RPMI7951 (cell line): ENCODE measurements at places on chromosomes 4 and X.

- no peak for DNase-seq
These were observed 12.8 kb upstream of the GUCY1B1 start for GRCh38 chr4:155745984-155746383.

DNA sequence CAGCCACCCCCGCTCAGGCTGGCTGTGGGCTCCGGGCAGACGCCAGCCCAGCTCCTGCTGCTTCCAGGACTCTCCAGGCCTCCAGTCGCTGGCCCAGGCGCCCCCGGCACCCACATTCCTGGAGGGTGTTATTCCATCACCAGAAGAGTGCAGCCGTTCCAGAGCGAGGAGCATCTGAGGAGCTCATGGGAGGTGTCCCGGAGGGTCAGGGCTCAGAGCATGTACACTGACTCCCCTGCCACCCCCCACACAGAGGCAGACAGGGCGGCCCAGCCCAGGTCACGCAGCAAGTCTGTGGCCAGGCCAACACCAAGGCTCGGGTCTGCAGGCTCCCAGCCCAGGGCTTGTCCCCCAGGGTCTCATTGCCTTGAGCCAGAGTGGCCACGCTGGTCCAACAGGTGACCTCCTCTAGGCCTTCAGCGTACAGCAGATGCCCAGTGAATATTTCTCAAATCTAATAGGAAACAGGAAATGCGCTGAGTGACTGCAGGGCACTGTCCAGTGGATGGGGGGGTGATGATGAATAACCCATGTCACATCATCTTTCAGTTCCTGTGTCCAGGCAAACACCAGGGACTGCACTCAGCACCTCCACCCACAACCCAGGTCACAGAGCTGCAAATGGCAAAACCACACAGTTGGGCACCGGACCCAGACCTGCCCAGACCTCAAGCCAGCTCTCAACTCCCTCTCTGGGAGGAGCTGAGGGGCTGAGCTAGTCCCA is 37.2 kb downstream of the ABLIM2 start:
- no peak for DNase-seq

DNA sequence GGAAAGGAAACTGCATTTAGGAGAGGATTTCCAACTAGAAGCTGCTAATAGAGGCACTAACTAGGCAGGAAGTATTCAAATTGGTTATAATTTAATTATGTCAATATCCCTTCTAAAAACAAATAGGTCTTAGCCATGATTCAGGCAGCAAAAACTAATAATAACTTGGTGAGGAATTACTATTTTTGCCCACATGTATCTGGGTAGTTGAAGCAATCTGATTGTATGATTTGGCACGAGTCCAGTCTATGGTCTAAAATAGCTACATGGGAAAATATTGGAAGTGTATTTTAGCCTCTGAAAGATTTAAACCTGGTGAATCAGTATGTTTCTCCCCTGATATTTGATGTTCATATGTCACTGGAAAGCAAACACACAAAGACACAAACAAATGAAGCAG is 62.2 kb downstream of the MFAP3L start:
- no peak for DNase-seq

DNA sequence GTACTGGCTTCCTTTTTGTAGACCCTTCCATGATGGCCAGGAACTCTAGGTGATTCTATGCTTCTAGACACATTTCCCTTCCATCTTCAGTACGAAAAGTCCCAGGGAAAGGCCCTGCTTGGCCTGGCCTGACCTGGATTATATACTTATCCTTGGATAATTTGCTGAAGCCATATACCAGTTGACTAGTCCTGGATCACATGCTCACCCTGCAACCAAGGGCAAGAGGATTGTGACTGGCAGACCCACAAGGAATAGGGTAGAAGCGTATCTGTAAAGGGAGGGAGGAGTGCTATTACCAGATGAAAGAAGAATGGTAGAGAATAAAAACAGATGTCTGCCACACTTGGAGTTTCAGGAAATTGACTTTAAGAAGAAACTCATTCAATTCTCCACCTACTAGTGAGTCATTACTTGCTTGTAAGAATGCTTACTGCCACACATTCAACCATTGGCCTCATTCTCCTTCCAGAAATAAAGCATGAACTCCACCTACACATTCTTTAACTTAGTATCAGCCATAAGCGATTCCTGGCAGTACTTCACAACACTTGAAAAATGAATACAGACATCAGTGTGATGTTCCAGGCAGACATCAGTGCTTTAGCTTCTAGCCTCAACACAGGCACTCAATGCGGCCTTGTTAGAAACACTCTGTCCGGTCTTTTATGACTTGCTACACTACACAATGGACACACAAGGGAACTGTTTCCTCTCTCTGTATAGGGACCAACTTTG is 141.8 kb downstream of the CBR4 start:
- DNase-seq = peak; percentile 85

- no peak for DNase-seq
These were observed 408.2 kb upstream of the NR3C2 start for GRCh38 chr4:148850257-148850995.

- DNase-seq = no peak
These were observed 1353.8 kb downstream of the C4orf33 start for GRCh38 chr4:130449741-130450140.

DNA sequence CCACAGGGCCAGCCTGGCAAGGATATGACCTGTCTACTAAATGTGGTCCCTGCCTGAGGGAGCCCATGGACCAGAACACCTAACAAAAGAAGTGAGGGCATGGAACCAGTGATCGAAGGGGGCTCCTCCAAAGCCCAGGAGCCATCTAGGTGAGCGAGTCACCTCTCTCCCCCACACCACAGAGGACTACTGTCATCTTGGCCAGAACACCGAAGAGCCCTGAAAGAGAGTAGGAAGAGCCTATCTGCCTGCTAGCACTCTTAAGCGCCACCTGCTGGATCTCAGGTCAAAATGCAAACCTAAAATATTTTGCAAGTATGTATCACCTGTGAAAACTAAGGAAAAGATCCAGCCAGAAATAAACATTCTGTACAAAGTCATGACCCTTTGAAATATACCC is 137.9 kb upstream of the ZXDB start:
- peak; percentile 2 for DNase-seq

- DNase-seq = no peak
These were observed 56.1 kb upstream of the NAP1L2 start for GRCh38 chrX:73270753-73271152.

DNA sequence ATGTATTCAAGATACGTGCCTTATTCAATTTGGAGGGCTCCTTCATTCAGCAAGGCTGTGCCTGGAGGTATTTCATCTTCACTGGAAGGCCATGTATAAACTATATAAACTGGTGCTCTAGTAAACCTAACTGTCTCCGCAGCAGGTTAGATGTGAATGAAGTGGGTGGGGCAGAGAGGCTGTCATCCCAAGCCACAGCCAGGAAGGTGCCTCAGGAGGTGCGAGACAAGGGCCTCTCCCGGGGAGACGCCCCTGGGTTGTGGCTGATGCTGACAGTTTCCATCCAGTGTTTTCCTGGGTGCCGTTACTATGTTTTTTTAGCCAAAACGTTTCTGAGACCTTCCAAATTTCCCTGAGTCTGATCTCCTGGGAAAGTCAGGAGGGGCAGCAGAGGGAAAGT is 221.5 kb upstream of the RPL34 start:
- no peak for DNase-seq

DNA sequence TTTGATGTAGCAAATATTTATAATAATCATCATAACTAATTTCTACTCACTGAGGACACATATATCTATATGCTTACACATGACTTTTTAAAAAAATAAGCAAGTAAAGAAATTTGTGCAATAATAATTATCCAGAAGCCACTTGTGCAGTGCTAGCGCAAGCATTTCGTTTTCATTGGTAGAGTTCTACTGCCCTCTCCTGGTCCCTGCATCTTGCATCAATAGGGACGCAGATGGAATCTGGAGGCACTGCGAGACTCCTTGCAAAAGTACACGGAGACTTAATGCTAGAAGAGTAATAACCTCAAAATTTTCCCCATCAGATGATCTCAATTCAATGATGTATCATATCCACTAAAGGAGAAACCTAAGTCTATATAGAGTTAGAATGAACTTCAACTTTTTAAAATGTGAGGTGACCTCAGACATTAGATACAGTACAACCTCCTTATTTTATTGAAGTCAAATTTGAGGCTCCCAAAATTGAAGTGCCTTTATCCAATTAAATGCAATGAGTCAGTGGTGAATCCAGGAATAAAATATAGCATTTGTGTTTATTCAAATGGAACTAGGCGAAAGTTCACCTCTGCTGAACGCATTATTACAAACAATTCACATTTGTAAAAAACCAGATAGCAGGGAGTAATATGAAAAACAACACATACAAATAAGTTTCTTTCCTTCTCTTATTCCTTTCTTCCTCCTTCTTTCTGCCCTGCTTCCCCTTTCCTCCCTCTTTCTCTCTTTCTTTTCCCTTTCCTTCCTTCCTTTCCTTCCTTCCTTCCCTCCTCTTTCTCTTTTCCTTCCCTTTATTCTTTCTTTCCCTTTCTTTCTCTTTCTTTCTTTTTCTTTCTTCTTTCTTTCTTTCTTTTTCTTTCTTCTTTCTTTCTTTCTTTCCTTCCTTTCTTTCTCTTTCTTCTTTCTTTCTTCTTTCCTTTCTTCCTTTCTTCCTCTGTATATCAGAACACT is 450.0 kb downstream of the ANKRD50 start:
- peak; percentile 77 for DNase-seq

- peak; percentile 91 for DNase-seq
These were observed 172.4 kb upstream of the SCML1 start for GRCh38 chrX:17564689-17565409.

DNA sequence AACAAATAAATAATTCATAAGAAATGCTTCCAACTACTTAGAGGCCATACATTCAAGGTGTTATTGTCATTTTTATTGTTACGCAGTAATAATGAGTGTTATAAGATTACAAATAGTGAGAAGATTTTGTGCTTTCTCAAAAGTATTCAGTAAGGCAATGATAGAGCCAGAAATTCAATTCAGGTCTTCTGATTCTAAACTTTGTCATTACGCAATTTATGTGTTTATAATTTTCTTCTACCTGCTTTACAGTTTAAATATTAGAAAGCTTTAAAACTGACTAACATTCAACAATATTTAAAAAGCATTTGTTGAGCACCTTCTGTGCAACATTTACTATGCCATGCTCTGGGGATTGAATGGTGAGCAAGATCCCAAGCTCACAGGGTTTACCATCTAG is 183.4 kb upstream of the ETNPPL start:
- no peak for DNase-seq

DNA sequence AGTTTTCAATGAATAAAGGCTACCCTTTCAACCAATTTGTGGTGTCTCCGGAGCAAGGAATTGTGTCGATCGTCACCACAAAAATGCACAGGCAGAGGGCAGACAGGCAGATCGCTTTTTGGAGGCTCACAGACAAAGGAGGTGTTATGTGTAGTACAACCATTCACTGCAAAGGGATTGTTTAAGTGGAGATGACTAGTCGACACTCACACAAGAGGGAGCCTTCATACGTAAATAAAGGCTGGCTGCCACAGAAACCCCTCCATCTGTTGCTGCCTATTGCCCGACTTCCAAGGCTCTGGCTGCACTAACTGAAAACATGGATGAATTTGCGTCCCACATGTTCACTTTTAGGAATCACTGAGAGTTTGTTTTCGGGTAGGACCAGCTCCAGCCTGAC is 281.1 kb downstream of the NKX6-1 start:
- DNase-seq = peak; percentile 44

DNA sequence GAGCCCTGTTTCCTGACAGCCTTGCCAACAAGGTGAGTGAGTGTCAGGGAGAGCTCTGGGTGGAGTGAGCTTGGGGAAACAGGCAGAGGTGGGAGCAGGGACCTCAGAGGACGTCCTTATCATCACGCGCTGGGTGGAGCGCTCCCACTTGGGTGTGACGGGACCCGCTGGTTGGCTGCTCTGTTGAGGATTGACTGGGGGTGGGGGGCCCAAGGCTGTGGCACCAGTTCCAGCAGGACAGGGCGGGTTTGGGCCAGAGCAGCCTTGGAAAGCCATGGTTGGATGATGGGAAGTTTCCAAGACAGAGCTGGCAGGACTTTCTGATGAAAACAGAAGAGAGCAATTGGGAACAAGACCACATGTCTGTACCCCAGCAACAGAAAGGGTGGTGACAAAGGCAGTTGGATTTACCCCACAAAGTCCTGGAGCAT is 3.0 kb upstream of the PCGF3 start:
- DNase-seq = no peak

DNA sequence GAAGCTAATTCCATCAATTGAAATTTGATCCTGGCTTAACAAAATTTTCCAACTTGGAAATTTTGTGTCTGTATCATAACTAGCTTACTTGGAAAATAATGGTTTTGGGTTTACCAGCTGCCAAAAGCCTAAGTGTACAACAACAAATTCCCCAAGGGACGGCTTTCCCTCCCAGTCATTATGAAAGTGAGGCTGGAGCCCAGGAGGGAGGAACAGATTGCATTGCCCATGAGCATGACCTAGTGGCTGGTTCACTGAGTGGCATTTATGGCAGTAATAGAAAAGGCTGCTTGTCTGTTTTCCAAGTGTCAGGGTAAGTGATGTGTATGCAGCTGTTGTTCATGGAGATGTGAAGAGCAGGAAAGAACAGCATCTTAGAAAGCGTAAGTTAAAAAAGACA is 70.8 kb upstream of the HHIP start:
- no peak for DNase-seq

- no peak for DNase-seq
These were observed 1342.3 kb upstream of the AGA start for GRCh38 chr4:178784491-178784890.

DNA sequence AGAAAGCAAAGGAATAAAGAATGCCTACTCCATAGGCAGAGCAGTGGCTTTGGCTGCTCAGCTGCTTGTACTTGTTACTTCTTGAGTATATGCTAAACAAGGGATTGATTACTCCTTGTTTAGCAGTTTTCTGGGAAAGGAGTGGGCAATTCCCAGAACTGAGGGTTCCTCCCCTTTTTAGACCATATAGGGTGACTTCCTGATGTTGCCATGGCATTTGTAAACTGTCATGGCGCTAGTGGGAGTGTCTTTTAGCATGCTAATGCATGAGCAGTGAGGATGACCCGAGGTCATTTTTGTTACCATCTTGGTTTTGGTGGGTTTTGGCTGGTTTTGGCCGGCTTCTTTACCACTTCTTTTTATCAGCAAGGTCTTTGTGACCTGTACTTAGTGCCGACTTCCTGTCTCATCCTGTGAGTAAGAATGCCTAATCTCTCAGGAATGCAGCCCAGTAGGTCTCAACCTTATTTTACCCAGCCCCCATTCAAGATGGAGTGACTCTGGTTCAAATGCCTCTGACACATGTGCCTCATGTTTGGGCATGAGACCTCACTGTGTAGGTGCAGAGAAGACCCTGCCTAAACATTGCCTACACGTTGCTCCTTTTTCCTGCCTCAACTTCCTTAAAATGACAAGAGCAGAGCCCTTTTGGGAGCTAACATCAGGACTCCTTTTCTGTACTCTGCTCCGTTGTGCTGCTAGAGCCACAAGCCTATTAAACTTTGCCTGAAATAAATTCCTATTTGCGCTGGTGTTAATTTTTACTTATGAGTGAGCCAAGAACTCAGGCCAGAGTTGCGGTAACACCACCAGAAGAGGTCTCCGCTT is 21.0 kb upstream of the UBA6 start:
- DNase-seq = peak; percentile 91

- DNase-seq = peak; percentile 54
These were observed 32.8 kb downstream of the TMEM131L start for GRCh38 chr4:153499005-153499404.
